Muscle of arm (tissue), 14 donors: ENCODE measurements at places on chromosomes 7 and 10.
A peak's percentile ranks its signal among the peaks of the same experiment; 100 is the strongest.

GRCh38 chr10:106224676-106225075, 939.8 kb downstream of the SORCS1 start:
- no peak for DNase-seq

DNA sequence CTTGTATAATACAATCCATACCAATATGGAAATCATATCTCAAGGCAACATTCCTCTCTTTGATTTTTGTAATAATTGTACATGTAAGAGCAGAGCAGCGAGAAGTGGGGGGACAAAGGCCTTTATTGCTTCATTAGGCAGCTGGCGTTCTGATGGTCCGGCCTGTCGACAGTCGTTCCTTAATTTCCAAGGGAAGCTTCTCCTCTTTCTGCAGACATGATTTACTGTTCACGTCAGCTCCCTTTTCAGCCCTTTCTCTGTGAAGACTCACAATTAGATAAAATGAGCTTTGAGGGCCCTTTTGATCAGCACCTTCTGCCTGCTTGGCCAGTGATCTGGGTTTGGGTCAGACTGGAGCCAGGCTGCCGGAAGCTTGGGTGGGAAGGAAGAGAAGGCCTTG, 65.6 kb upstream of the CTBP2 start:
- no peak for DNase-seq

GRCh38 chr10:106499448-106499847, 665.1 kb downstream of the SORCS1 start:
- no peak for DNase-seq

DNA sequence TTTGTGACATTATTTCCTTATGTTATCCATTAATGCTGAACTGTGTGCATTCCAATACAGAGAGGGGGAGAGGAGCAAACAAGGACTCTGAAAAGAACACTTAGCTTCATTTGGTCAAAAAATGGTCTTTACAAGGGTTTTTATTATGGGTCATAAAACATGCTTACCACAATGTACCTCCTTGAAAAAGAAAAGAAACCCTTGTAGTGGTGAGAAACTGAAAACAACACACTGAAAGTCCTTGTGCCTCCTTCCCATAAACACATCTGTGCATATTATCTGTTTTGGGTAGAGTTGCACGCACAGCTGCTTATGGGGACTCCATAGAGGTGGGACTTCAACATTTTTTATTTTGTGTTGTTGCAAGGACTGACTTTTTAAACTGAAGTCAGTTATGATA, 98.7 kb downstream of the CDK6 start:
- DNase-seq: no peak

GRCh38 chr7:116955801-116956476, 2.6 kb downstream of the ST7 start:
- DNase-seq: peak; percentile 28

GRCh38 chr10:69781576-69781975, 20.1 kb upstream of the COL13A1 start:
- no peak for DNase-seq

DNA sequence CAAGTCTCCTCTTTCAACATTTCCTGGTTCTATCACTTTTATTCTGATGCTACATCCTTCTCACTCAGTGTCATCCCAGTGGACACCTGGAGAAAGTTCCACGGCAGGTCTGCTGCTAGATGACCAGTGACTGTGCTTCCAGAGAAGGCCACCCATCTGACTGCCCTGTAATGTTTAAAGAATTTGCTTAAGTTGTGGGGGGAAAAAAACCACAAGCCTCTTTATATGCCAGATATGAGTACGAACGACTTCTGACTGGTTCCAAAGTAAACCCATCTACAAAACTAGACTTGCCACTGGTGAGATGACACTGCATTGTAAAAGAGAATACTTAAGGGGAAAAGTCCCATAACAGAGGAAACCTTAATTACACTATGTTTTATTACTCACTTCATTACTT, 69.6 kb upstream of the VWC2 start:
- DNase-seq: no peak

- no peak for DNase-seq
These were observed 203.8 kb upstream of the MTPN start for GRCh38 chr7:136180984-136181383.

DNA sequence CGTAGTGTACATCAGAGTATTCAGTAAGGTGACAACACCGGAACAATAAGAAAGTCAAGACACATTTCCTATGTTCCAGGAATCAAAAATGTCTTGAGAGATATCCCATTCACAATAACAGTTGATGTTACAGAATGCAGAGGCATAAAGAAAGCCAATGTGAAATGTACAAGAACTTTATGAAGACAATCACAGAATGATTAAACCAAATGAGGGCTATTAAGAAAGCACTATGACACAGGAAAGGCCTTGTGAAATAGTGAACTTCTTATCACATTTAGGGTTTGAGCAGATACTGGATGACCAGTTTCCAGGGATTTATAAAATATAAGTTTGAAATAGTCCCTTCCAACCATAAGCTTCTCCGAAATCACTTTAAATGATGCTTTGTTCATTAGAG, 52.7 kb downstream of the VWDE start:
- no peak for DNase-seq
